Cortex of kidney (tissue), 1 donor: ENCODE measurements at places on chromosomes 11 and 22.

- DNase-seq: no peak
These were observed 98.2 kb downstream of the ARHGAP20 start for GRCh38 chr11:110614031-110614430.

DNA sequence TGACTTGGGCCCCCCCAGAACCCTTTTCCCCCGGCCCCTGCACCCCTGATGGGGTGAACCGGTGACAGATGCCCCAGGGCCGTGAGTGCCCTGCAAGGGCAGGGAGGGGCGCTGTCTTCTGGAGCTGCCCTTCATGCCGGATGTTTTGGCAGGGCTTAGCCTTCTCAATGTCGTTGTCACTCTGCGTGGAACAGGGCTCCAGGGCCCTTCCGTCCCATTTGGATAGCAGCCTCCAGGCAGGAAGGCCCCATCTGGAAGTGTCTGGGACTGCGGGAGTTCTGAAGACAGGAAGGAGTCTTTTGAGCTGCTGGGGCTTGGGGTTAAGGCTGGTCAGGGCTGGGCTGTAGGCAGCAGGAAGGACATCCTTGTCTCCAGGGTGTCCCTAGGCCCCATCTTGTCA lies 4.6 kb downstream of the FRMD8 start:
- no peak for DNase-seq

GRCh38 chr11:26620282-26621045 lies 48.4 kb upstream of the MUC15 start:
- no peak for DNase-seq

GRCh38 chr11:114183044-114183511 lies 113.1 kb upstream of the NNMT start:
- DNase-seq: no peak

DNA sequence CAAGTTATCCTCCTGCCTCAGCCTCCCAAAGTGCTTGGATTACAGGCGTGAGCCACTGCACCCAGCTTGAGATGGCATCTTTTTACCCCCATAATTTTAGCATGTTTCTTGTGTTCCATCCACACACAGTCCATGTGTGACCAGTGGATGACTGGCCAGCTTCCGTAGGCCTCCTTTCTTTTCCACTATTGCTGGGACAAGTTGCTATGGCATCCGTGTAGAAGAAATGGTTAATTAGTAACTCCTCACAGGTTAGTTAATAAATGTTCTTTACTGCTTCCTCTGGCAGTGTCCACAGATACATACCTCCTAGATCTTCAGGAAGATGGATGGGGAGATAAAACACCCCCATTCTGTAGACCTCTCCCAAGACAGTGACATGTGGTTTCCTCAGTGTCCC lies 154.3 kb upstream of the RASSF10 start:
- no peak for DNase-seq

- DNase-seq: no peak
These were observed 29.3 kb downstream of the SHANK2 start for GRCh38 chr11:71223081-71223405.

GRCh38 chr11:128896356-128896755 lies 5.2 kb downstream of the KCNJ5 start:
- no peak for DNase-seq

- no peak for DNase-seq
These were observed 16.2 kb upstream of the CASTOR1 start for GRCh38 chr22:30305519-30305905.

DNA sequence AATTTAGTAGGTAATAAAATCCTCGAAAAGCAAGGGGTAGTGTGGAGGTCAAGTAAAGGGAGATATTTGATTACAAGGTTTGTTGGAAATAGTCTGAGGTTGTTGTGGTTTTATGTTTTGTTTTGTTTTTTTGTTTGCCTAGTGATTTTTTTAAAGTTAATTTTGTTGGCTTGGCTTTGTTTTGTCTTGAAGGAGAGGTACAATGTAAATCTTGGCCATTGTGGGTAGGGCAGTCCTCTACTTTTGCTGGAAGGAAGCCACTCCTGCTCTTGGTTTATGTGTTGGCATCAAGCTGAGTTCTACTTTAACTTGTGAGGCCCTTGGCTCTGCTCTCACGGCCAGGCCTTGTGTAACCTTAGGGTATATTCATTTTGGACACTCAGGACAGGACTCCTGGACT lies 3.2 kb downstream of the AMOTL1 start:
- DNase-seq: no peak

DNA sequence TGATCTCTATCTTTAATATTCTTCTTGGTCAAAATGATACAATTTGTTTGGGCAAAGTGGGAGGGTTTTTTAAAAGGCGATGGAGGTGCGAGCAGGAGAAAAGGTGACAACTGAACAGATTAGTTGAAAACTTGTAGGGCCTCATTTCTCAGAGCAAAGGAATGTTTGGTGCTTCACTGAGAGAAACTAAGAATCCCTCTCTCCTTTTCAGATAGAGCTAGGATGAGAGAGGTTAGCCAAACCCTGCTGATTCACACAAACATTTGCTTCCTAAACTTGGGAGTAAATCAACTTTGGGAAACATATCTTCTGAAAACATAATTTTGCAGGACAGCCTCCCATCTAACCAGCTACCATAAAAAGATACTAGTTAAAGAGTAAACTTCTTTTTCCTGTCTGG lies 57.0 kb downstream of the PHF21A start:
- DNase-seq: no peak

- no peak for DNase-seq
These were observed 4.7 kb downstream of the TRIM44 start for GRCh38 chr11:35667257-35667656.

- DNase-seq: no peak
These were observed 3.5 kb upstream of the MRPL48 start for GRCh38 chr11:73784080-73784634.

DNA sequence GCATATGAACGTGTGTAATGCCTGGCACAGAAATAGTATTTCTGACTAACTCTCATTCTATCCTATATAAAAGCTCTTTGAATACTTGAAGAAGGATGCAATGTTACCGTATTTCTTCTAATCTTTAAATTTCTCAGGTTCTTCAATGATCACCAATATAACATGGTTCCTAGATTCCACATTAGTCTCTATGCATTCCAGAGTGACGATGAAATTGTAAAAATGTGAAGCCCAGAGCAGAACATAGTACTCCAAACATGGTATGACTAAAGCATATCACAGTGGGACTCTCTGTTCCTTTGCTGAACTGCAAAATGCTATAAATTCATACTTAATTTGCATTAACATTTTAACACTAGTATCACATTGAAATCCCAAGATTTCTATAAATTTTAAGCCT lies 877.6 kb upstream of the CHORDC1 start:
- no peak for DNase-seq

DNA sequence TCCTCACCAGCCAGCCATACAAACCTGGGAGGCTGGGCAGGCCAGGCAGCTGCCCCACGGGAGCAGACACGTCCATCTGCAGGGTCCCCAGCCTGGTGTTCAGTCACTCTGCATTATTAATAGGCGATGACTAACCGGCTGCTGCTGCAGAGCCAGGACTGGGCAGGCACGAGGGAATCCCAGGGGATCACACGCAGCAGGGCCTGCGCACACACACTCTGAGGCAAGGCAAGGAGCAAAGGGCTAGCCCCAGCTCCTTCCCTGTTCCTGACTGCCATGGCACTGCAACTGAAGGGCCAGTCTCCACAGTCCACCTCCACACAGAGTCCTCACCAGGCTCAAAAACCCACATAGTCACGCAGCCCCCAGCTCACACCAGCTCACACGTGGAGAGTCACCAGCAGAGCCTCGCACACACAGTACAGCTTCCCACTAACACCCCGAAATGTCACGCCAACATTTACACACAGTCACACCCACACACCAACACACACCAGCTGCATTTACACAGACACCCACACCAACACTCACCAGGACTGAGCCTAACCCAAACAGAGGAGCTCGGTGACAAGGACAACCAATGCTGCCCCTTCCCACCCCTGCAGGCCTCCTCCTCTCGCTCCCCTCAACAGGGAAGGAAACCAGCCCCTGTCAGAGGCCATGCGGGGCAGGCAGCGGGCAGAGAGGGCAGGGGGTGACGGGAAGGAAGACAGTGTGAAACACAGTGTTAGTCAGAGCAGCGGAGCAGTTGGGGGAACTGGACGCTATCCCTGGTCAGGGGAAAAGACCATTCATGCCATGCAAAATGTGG lies 47.3 kb downstream of the NRXN2 start:
- DNase-seq: no peak

DNA sequence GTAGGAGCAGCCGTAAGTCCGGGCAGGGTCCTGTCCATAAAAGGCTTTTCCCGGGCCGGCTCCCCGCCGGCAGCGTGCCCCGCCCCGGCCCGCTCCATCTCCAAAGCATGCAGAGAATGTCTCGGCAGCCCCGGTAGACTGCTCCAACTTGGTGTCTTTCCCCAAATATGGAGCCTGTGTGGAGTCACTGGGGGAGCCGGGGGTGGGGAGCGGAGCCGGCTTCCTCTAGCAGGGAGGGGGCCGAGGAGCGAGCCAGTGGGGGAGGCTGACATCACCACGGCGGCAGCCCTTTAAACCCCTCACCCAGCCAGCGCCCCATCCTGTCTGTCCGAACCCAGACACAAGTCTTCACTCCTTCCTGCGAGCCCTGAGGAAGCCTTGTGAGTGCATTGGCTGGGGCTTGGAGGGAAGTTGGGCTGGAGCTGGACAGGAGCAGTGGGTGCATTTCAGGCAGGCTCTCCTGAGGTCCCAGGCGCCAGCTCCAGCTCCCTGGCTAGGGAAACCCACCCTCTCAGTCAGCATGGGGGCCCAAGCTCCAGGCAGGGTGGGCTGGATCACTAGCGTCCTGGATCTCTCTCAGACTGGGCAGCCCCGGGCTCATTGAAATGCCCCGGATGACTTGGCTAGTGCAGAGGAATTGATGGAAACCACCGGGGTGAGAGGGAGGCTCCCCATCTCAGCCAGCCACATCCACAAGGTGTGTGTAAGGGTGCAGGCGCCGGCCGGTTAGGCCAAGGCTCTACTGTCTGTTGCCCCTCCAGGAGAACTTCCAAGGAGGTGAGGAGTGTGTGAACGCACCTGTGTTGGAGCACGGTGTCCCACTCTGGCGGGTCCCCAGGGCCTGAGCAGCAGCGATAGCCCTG lies at the start of gene TAGLN:
Gene TAGLN, plus strand, starts transcription at position 318 of the 863 bp plus-strand sequence. CDS start 3,644 bp downstream, outside the sequence.
- no peak for DNase-seq

GRCh38 chr22:27725661-27726060 lies 75.9 kb downstream of the MN1 start:
- no peak for DNase-seq

DNA sequence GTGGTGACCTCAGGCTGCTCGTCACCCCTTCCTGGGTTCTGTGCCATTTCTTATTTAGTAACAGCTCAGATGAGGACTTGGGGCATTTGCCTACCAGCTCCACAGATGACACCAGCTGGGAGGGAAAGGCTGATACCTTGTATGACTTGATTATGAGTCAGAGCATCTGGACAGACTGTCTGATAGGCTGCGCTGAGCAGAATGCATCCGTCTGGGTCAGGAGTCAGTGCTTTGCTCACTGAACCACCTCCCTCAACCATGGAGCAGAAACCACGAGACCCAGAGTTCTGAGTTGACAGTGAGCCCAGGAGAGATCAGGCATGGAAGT lies 6.8 kb downstream of the ST14 start:
- DNase-seq: no peak

GRCh38 chr11:64089915-64090805 lies 54.4 kb downstream of the FLRT1 start:
- no peak for DNase-seq

DNA sequence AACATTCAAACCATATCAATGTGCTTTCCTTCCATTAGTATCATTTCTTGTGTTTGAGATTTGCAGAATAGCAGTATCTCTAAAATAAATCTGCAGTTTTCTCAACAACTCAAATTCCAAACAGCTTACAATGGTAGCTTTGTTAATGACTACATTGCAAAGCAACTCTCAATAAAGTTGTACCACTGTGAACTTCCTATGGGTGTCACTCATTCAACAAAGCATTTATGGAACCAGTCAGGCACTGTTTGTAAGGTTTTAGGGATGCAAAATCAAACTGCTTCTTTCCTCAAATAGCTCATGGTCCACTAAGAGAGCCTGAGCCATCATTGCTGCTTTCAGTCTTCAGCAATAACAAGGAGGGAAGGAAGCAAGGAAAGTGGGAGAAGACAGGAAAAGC lies 91.0 kb downstream of the CCDC83 start:
- no peak for DNase-seq

GRCh38 chr11:67177399-67178281 lies 58.6 kb downstream of the KDM2A start:
- DNase-seq: no peak

DNA sequence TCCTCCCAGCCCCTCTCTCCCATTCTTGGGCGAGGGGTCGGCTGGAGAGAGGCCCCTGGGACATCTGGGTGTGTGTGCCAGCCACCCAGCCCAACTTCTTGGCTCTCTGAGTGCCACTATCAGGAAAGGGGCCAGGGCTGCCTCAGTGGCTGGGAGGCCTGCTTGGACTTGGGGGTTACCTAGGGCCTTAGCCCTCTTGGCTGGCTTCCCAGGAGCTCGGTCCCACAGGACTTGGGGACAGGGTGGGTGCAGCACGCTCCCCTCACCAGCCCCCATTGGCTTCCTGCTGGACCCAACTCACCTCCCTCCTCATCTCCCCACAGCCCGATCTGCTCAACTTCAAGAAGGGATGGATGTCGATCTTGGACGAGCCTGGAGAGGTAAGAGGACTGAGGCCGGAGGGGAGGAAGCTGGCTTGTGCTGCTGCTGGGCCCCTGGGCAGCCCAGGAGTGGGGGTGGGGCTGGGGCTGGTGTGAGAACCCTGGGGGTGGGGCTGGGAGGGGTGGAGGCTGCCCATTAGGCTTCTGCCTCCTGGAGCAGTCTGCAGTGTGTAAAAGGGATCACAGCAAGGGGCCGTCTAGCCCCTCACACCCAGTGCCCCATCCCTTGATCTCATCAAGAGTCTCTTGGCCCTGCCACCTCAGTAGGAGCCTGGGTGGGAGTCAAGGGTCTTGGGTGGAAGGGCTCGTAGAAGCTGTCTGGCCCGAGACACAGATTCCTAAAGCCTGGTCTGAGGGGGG lies 54.8 kb downstream of the TRIOBP start:
- DNase-seq: no peak

GRCh38 chr11:35765211-35765610 lies 102.6 kb downstream of the TRIM44 start:
- no peak for DNase-seq

GRCh38 chr11:18203723-18204122 lies 31.1 kb downstream of the MRGPRX4 start:
- DNase-seq: no peak

DNA sequence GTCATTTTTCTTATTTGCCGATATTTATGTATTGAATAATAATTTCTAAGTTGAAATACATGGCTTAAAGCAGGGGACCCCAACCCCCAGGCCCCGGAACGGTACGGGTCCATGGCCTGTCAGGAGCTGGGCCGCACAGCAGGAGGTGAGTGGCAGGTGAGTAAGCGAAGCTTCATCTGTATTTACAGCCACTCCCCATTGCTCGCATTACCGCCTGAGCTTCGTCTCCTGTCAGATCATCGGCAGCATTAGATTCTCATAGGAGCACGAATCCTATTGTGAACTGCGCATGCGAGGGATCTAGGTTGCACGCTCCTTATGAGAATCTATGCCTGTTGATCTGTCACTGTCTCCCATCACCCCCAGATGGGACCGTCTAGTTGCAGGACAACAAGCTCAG lies 4.5 kb downstream of the ZMAT5 start:
- no peak for DNase-seq

DNA sequence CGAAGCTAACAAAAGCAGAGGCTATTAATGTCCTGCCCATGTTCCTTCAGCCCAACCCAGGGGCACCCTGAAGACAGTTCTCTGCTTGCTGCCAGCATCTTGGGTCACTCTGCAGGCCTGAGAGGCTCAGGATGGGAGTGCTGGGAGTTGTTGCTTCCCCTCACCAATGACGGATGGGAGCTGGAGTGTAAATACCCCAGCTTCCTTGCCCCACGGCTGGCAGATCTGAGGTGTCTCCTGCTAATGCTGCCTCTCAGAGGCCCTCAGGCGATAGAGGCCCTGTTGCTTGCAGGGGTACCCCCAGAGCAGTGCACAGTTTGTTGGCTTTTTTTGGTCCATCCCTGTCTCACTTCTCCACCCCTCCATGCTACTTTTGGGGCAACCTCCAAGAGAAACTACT lies 32.9 kb downstream of the IFT27 start:
- no peak for DNase-seq
